ENCODE measurements at places on chromosomes 3 and 15.

GRCh38 chr3:125431912-125432790, 57.0 kb upstream of the ZNF148 start:
- DNase-seq, result no peak

DNA sequence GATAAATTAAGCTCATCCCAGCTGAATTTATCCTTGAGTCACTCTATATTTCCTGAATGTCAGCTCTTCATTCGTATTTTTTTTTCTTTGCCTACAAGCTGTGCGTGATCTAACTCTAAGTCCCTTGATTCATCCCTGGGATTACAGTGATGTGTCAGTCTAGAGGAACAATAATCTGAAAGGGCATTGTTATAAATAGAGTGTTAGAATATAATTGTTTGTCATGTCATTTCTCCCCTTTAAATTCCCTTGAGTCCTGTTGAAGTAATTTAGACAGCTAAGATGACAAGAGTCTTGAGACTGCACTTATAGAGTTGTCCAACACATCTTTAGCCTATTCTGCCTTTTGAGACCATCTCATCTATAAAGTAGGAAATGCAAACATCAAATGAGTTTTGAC, 621.8 kb downstream of the ZIC1 start:
- no peak for DNase-seq

DNA sequence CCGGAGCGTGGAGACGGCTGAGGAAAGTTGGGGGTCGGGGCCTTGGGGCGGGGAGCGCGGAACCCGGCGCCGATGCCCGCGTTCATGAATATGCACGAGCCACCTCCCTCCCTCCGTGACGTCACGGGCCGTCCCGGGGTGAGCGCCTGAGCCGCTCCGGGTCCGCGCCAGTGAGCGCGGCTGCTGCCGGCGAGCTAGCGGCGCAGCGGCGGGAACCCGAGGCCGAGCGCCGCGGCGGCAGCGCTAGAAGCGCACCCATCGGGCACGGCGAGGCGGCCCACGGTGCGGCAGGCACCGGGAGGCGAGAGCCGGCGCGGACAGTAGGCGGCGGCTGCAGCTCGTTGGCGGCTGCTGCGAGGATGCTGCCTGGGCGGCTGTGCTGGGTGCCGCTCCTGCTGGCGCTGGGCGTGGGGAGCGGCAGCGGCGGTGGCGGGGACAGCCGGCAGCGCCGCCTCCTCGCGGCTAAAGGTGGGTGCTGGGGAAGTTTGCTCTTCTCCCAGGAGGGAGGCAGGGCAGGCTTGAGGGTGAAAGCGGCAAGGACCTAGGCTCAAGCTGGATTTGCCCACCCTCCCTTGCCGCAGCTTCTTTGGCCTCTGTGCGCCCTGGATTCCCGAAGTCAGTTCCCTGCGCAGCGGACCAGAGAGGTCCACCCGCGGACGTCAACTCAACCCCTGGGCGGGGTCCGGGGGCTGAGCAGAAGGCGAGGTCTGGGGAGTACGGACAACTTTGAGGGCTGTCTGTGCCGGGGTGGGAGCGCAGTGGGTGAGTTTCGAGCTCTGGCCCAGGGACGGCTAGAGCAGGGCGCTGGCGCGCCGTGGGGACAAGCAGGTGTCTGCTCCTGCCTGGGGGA, at the start of gene CLSTN2:
CLSTN2 (plus strand) TSS at position 170 of the 850 bp plus-strand sequence.
- peak; percentile 68 for DNase-seq

- peak; percentile 24 for DNase-seq
Observed at GRCh38 chr3:44795197-44795596, 33.6 kb downstream of the KIF15 start.

DNA sequence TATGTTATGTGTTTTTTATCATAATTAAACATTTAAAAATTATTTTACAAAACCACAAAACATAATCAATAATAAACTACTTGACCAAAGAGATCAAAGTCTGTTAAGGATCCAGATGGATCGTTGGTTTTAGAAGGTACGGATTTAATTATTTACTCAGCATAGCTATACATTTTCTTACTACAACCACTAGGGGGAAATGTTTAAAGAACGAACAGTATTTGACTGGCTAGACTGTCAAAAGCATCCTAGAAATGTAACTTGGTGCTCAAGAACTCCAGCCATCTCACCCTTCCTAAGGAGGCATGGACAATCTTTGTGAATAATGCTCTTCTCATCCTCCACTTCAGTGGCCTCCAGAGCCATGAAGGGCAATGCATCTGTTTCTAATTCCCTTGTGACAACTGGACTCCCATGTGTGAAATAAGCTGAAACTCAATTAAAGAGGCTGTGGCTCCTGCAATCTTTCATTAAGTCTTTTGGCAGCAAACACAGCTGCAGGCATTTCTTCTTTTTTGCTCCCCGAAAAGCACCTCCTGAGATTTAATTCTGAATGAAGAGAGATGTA, 94.7 kb upstream of the TUSC7 start:
- DNase-seq, result no peak

DNA sequence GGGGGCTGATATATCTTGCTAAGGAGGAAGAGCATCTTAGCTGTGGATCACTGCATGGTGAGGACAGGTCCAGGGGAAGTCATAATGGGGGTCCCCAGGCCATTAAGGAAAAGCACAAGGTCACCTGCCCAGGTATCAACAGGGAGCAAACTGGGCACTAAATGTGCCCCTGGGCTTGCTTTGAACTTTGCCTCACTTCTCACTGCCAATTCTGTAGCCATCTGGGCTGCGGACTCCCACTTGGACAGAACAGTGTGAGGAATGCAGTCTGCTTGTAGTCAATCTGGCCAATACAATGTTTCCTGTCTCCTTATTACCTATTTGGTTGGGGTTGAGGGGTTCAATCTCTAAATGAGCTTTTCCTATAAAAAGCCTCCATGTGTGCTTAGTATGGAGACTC, 21.3 kb downstream of the ARRDC4 start:
- DNase-seq, result no peak

- DNase-seq, result no peak
Observed at GRCh38 chr3:117126946-117127546, 417.5 kb downstream of the TUSC7 start.

DNA sequence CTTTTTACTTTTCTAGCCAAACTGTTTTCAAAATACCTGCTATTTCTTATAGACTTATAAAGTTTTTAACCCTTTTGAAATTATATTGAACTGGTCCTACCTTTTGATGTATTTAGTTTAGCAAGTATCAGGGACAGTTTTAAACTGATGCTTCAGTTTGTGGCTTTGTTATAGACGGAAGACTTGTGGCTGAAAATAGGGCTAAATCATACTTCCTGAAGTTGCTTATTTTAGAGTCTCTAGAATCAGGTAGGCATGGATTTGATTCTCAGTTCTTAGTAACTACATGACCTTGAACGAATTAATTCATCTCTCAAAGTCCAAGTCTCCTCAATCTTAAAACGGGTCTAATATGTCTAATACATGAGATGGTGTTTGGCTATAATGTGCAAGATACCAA, 322.8 kb downstream of the RAP2B start:
- no peak for DNase-seq

- peak; percentile 50 for DNase-seq
Observed at GRCh38 chr15:49438962-49439631, 16.1 kb downstream of the FGF7 start.

GRCh38 chr3:148950806-148951205, 40.5 kb upstream of the GYG1 start:
- no peak for DNase-seq

DNA sequence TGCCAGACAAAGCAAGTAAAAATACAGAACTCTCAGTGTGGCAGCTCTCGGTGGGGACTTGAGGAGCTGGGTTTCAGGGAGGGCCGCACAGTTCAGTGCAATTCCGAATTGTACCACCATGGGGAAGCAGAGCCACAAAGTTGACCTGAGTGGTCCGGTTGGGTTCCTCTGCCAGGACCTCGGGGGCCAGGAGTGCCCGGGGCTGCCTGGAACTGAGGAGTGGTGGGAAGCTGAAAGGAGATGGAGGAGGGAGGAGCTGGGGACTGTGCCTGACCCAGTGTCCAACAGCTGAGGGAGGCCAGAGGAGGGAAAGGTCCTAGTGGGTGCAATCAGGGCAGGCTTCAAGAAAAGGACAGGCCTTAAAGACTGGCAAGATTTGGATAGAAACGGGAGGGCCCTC, 32.2 kb upstream of the TRH start:
- DNase-seq, result peak; percentile 53

DNA sequence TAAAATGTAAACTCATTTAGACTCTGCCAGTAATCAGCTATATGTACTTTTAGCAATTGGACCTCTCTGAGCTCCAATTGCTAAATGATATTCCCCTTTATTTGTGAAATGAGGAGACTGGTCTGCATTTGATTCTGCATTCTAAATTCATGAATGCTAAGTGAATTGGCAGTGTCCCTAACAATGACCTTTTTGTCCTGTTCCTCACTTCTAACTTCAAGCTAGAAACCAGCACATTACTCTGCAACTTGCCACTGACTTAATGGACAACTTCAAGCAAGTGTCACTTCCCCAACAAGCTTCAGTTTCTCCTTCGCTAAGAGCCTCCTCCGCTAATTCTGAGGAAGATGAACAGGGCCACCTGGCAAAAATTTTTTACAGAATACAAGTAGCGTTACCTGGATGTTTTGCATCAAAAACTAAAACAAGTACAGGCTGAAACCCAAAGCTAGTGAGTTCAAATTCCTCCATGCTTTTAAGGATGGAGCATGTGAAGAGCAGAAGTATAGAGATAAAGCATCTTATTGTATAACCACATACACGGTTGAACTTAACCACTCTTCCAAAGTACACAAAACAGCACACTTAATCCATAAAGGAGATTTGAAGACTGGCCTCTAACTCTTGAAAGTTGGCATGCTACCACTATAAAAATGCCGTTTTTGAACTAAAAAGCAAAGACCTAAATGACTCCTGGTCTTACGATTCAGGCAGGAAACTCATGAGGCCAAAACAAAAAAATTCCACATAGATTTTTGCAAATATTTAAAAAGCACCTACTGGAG, 207.6 kb downstream of the MAGI1 start:
- no peak for DNase-seq

GRCh38 chr15:89665449-89666181, 10.3 kb upstream of the KIF7 start:
- peak; percentile 67 for DNase-seq

DNA sequence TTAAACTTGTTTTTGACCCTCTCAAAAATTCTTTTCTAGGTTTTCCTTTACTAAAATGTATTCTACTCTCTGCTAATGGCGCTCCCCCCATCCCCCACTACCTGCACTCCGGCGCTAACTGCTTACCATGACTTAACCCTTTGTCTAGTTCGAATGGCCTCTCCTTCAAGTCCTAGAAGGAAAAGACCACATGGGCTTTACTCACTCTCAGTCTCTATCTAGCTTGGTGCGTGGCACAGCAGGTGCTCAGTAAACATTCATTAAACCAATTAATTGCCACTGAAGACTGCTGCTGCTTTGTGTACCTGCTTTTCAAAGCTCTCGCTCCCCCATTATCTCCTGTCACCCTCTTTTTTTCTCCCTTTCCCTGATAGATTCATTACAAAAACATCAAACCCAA, 457.7 kb upstream of the THRB start:
- DNase-seq, result no peak

- DNase-seq, result no peak
Observed at GRCh38 chr3:32399030-32399620, 7.5 kb downstream of the CMTM7 start.

GRCh38 chr3:10116138-10116460, 624 bp downstream of the BRK1 start:
- DNase-seq, result peak; percentile 17

DNA sequence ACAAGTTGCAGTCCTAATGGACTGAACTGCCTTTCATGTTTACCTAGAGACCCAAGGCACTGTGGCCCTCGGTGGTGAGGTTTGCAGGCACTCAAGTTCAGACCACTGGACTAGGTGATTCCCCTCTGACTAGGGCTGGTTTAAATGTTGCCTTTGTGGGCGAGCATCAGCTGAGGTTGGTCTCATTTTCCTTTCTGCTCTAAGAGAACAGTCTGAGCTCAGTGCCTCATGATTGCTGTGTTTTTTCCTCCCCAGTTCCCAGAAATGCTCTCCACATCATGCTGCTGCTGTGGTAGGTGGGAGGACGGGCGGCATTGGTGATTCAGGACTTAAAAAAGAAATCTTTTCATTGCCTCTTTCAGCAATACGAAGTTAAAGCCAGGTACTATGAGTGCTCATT, 237.2 kb downstream of the MBNL1 start:
- no peak for DNase-seq

DNA sequence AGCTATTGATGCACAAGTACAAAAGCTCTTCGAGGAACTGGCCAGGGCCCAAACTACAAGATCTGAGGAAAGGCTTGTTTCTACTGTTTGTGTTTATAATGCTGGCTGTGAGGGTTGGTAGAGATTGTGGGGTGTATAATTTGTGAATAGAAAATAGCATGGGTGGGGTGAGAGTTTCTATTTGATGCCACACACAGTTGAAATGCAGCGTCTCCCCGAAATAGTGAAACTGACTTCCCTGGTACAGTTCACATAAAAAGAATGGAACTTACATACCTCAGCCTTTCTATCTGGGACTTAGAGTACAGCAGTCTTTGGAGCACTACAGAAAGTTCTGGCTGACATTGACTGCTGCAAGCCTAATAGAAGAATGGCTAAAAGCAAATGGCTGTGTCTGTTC, 91.3 kb downstream of the DTWD1 start:
- no peak for DNase-seq

- DNase-seq, result peak; percentile 3
Observed at GRCh38 chr3:104279617-104280016, 1087.1 kb upstream of the ALCAM start.

GRCh38 chr3:177441813-177442646, 244.7 kb upstream of the TBL1XR1 start:
- peak; percentile 24 for DNase-seq

GRCh38 chr15:58247855-58248842, 110.0 kb downstream of the AQP9 start:
- DNase-seq, result no peak

DNA sequence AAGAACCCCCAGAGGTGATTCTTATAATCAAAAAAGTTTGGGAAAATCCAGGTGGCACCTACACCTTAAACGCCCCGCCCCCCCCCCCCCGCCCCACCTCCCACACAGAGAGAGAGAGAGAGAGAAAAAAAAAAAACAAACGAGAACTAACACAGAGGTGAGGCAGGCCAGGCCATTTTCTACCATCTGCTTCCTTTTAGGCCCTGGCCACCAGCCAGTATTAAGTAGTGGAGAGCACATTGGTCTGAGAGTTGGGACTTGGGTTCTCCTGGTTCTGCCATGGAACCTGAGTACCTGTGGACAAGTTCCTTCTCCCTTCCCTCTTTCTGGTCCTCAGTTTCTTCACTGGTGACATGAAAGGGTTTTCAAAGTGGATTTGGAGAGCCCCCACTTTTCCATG, 60.6 kb downstream of the SLC6A11 start:
- DNase-seq, result no peak

DNA sequence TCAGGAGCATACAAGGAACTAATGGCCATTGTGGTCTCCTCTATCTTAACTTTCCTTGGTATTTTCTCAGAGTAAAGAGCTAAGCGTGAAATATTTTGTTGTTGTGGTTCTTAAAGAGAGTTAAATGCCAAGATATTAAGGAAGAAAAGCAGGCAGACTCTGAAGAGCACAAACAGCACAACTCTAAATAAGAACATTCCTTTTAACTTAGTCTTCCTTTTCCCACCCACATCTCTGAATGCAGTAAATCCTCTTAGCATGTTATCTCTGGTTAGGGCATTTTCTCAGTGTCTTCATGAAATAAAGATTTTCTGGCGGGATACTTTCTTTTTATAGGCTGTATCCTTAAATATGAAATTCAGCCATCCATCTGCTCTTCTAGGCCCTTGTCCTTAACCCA, 1.5 kb downstream of the GPR87 start:
- DNase-seq, result no peak

- no peak for DNase-seq
Observed at GRCh38 chr3:50652709-50653108, 22.0 kb upstream of the DOCK3 start.

Measured in MG63 (cell line).